ENCODE measurements at places on chromosomes 5 and 9. TPM values are rescaled to one million over a fixed set of nuclear protein-coding genes. Genes with fewer than 3 reads are reported as not detected.

Gene TICAM2
- 0.93 TPM for total RNA-seq

Gene EIF4EBP3
- total RNA-seq, result 0.37 TPM

Gene SLC34A1
- total RNA-seq, result not detected

Gene CDK9
- total RNA-seq, result 102 TPM

Gene TRPM6
- total RNA-seq, result 1.2 TPM

Gene CSNK1G3
- 66.0 TPM for total RNA-seq
